Caki2 (cell line): ENCODE measurements at places on chromosomes 11 and 22.

- no peak for DNase-seq
Measured at GRCh38 chr11:79195209-79195608, 245.6 kb downstream of the TENM4 start.

DNA sequence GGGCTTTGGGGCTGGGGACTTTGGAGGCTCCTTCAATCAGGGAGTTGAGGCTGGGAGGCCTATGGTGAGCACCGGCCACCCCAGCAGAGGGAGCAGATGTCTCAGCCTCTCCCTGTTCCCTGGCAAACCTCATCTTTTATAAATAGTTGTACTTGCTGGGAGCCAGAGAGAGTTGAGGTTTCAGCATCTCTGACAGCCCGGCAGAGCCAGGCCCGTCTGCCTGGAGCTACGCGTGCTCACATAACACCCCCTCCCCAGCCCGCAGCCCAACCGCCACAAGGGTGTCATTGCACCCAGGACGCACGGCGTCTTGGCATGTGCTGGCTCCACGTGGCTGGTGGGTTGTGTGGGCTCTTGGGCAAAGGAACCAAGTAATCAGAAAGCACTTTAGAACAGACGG, 127.1 kb downstream of the CHST1 start:
- no peak for DNase-seq

DNA sequence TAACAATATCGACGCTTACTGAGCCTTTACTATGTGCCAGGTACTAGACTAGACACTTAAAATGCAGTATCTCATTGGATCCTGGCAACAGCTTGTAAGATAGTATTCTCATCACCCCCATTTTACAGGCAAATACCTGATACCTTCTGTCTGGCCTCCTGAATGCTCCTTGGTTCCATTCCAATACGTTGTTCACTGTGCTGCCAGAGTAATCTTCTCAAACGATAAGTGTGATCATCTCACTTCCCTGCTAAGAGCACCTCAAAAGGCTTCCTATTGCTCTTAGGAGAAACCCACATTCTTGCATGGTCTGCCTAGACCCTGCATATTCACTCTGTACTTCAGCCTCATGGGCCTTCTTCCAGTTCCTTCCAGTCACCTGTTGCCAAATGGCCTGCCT, 1.3 kb upstream of the NRIP3 start:
- DNase-seq = no peak

DNA sequence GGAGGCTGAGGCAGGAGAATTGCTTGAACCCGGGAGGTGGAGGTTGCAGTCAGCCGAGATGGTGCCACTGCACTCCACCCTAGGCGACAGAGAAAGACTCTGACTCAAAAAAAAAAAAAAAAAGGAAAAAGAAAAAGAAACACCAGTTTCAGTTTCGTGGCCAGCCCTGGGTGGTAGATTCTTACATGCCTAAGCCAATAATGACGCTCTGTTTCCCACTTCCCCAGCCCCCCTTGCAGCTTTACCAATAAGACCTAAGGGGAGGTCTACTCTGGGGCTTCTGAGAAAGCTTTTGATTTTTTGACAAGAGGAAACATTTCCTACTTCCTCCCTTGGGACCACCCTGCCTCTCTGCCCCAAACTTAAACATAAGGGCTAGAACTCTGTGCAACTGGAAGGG, 30.0 kb upstream of the PTPRJ start:
- no peak for DNase-seq

DNA sequence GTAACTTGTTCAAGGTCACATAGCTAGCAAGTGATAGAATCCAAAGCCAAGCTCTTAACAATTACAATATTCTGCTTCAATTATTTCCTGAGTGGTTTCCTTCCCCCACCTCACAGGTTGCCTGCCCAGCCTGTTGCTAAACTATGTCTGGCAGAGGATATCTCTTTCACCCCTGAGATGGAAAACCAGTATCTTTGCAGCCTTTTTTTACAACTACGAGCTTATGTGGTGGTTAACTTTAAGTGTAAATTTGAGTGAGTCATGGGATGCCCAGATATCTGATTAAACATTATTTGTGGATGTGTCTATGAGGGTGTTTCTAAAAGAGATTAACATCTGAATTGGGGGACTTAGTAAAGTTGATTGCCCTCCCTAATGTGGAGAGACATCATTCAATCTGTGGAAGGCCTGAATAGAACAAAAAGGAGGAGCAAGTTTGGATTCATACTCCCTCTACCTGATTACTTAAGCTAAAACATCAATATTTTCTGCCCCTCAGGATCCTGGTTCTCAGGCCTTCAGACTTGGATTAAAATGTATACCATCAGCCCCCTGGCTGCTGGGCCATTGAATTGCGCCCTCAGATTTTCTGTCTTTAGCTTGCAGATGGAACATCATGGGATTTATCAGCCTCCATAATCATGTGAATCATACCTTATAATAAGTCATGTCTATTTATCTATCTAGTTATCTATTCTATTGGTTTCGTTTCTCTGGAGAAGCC, 911.9 kb downstream of the METTL15 start:
- peak; percentile 7 for DNase-seq

DNA sequence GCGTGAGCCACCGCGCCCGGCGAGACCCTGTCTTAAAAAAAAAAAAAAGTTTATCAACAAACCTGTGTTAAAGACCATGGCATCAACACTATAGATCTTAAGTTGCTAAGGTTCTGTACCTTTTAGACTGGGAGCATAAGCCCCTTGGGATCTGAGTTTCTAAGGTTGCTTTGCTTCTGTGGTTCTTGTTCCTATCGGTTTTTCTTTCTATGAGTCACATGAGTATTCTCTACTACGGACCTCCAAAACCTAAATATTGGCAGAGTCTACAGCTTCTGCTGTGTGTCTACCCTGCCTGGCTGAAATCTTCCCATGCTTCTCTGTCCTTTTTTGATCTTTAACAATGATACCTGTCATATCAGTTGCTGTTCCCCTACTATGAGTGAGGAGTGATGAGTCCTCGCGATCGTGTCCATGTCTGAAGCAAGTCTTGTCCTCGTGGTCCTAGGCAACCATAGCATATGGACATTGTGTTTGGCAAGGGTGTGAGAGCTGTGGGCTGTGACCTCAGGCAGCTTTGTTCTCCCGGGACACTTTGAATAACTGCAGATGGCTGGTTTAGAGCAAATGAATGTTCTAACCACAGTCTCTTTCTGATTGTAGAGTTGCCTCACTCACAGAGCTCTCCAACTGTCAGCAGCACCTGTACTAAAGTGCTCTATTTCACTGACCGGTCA, 9.0 kb upstream of the DLAT start:
- no peak for DNase-seq

- DNase-seq = peak; percentile 57
Measured at GRCh38 chr22:43388420-43388851, 23.4 kb upstream of the MPPED1 start.

- DNase-seq = no peak
Measured at GRCh38 chr22:29480512-29481264, 670 bp downstream of the NEFH start.

DNA sequence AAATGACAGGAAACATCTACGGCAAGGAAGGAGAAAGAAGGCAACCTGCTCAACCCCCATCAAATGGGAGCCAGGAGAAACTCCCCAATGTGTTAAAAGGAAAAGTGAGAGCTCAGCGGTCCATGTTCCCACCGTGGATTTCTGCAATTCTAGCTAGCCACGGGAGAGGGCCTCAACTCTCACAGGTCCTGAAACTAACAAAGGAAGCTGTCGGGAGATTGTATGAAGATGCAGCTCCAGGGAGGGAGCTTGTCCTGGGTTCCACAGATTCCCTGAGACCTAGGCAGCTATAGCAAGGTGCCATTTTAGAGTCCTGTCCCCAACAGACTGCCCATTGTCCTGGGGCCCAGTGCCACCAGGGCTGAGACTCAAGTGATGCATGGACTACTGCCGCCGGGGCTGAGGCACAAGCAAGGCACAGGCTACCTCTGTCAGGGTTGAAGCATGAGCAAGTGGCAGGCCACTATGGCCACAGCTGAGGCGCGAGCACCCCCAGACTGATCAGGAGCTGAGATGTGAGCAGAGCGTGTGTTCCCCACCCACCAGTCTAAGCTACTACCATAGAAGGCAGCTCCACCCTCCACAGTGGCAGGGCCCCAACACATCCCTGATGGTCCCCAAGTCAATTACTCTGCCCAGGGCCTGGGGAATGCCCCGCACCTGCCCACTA, 31.3 kb downstream of the RSF1 start:
- DNase-seq = no peak

DNA sequence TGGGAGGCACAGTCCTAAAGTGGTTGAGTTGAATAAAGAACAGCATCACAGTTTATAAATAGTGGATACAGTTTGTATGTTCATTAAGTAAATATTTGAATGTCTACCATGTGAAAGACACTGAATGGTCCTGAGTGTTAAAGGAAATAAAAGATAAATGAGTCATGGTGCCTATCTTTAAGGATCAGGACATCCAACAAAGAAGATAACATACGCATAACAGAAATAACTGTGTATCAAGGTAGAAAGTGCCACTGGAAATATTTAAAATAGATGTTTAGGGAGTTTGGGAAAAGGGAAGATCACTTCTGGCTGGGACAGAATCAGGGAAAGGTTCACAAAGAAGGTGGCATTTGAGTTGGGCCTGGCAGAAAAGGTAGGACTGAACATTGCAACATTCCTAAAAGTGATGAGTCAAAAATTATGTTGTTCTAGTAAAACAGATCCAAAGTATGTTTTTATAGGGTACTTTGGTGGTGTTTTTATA, 41.5 kb downstream of the CSTPP1 start:
- peak; percentile 16 for DNase-seq

GRCh38 chr11:133897331-133897650, 52.0 kb upstream of the SPATA19 start:
- DNase-seq = no peak

- no peak for DNase-seq
Measured at GRCh38 chr11:109783840-109784239, 309.4 kb upstream of the ZC3H12C start.

- DNase-seq = no peak
Measured at GRCh38 chr11:111230122-111230465, 15.4 kb upstream of the POU2AF2 start.

DNA sequence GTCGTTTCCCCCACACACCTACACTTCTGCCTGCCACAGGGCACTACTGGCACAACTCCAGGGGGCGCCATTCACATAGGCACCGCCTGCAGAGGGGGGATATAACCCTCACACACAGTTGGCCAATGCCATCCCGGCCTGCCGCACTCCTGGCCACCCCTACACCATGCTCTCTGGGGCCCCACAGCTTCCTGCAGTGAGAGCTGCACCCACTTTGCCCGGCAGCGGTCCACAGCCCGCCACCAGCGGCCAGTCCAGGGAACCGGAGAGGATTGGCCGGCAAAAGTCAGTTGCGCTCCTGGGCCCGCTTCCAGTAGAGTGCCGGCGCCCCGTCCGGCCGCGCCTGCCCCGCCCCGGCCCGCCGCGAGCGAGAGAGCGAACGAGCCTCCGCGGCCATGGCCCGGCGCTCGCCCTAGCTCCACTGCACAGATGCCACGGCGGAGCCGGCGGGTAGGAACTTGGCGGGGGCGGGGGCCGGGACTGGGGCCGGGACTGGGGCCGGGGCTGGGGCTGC, 25.6 kb upstream of the SUSD2 start:
- DNase-seq = no peak

GRCh38 chr11:76044750-76045320, 161.5 kb downstream of the WNT11 start:
- DNase-seq = no peak

DNA sequence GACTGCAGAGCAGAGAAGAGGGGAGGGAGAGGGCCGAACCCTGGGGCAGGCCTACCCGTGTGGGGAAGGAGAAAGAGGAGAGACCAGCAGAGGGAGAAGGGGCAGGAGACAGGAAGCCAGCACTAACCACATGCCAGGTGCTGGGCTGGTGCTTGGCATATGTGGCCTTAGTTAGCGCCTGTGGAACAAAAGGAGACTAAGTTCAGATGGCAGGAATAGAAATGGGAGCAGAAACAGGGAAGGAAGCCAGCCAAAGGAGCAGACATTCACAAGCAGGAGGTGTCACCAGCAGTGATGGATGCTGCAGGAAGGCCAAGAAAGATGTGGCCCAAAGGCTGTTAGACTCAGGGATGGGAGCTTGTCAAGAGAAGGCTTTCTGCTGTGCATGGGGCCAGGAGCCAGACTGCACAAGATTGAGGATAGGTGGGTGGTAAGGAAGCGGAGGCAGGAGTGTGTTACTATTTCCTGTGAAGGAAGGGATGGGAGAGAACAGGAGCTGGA, 26.7 kb downstream of the TREH start:
- DNase-seq = no peak

DNA sequence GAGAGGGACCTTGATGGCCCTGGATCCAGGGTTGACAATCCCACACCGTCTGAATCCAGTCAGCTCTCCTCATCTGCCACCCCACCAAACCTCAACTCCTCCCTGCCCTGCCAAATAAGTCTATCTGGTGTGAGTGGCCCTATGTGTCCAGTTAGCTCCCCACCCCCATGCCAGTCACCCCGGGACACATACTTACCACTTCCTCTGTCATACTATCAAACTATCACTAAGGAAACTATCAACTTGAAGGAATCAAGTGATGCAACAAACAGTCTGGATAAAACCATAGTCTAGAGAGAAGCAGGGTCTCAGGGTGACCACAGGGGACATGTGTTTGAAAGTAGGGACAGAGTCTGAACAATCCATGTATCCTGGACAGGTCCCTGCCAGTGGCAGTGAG, 13.2 kb upstream of the CSF2RB start:
- DNase-seq = no peak

DNA sequence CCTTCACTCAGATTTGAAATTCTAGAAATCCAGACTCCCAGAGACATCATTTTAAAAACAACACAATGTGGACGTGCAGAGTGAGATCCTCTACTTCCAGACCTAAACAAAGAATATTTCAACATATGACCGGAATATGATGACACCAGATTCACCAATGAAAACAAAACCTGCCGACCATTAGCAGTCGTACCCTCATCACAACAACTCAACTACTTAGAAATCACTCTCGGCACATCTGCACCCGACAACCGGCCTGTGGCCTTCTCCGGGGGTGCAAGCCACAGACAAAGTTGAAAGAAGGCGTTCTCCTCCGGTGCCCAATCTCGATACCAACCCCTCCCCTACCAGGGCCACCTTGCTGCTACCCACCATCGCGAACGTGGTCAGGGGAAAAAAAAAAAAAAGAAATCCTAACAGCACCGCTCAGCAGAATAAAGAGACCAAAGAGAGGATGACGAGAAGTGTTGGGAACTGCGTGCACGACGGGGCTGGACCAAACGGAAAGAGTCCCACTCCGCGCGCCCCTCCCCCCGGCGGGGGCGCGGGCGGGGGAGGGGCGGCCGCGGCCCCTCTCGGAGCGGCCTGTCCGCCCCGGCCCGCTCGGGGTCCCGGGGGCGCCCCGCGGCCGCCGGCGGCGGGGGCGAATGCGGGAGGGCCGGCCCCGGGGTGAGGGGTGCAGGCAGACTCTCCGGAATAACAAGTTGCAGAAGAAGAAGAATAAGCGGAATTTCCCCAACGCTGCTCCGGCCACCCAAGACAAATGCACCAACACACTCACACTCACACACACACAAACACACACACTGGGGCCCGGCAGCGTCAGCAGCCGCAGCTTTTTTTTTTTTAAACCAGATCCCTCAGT, 1.7 kb downstream of the PHF21A start:
- peak; percentile 41 for DNase-seq

GRCh38 chr11:8035200-8035855, 45.7 kb upstream of the TUB start:
- no peak for DNase-seq

GRCh38 chr22:17990942-17991341, 33.4 kb downstream of the MICAL3 start:
- no peak for DNase-seq

- DNase-seq = no peak
Measured at GRCh38 chr22:28141614-28142013, 222.6 kb upstream of the PITPNB start.

GRCh38 chr22:22025320-22026156, 43.0 kb upstream of the TOP3B start:
- no peak for DNase-seq

- DNase-seq = no peak
Measured at GRCh38 chr22:47219789-47220188, 457.3 kb downstream of the TBC1D22A start.
